ENCODE measurements at places on chromosomes 5 and 9.

DNA sequence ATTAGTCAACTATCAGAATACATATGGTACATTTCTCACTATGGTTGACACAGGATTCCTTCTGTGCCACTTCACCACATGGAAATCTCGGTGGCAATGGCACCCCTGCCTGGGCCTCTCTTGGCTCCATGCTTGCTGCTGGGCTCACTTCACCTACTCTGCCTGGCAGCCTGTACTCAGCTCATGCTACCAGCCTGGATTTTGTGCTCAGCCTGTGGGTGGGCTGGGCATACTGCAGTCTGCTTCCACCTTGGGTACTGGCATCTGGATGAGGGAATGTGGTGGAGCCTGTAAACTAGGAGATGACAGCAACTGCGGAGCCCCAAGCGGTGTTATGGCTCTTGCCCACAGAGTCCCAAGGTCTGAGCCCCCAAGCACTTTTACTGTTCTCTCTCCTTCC is 604.1 kb downstream of the MTRR start:
- DNase-seq: no peak

DNA sequence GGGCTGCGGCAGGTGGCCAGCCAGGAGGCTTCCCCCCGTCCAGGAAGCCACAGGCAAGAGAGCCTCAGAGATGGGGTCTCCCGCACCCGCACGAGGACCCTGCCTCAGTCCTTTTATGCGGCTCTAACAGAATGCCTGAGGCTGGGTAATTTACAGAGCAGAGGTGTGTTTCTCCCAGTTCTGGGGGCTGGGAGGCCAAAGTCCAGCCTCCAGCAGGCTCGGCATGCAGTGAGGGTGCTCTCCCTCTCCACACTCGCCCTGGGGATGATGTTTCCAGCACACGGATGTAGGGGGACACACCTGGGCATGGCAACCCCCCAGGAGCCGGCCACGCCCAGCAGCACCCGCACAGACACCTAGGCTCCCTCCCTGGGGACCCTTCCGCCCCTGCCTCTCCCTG is 95.4 kb upstream of the PPP1R26 start:
- no peak for DNase-seq

- DNase-seq: no peak
Observed at GRCh38 chr9:112271466-112272098, 61.8 kb downstream of the PTBP3 start.

GRCh38 chr5:95520206-95520605 is 34.6 kb downstream of the SKIC3 start:
- DNase-seq: no peak

Measured in Panc1 (cell line).